RPMI8226 (cell line): ENCODE measurements at places on chromosomes 3 and 15.

- DNase-seq = no peak
These were observed 155.7 kb downstream of the B3GALNT1 start for GRCh38 chr3:160949460-160949859.

DNA sequence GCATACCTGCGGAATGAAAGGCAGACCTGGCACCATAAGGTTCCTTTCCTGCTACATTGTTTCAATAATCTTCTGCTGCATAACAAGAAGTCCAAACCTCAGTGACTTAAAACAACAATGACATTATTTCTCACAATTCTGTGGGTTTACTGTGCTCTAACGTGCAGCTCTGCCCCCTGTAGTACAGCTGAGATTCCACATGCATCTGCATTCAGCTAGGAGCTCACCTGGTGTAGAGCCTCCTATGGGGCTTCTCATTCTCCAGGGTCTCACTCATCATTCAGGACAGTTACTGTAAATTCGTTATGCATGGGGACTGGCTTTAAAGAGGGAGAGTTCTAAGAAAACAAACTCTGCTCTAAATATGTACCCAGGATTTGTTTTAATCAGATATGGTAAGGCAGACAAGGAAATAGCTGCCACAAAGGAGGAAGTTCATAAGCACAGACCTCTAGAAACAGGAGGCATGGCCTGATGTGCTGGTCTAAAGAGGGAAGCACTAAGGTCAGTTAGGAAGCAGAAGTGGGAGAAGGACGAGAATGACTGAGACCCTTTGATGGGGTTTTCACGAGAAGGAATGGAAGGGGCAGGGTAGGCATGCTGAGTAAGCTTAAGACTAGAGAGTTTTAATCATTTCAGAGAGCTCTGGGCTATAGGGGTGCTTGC, 347.0 kb downstream of the NEK10 start:
- no peak for DNase-seq

DNA sequence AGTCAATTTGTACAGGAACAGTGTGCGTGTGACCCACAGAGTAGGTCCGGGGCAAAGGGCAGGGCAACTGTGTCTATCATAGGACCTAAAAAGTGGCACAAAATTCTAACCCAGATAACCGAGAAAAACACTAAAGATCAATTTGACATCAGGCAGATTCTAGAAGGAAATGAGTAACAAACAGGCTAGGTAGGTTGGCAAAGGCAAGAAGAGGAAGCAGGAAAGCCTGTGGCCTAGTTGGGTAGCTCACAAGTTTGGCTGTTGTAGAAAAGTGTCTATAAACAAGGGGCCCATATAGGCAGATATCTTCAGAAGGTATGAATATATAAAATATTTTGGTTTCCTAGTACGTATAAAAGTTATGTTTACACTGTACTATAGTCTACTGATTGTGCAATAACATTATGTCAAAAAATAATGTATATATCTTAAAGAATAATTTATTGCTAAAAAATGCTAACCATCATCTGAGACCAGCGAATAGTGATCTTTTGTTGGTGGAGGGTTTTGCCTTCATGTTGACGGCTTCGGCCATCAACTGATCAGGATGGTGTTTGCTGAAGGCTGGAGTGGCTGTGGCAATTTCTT, 13.3 kb upstream of the OR5K1 start:
- DNase-seq = no peak

- peak; percentile 83 for DNase-seq
These were observed 141.9 kb upstream of the C2CD4B start for GRCh38 chr15:62306851-62307504.

DNA sequence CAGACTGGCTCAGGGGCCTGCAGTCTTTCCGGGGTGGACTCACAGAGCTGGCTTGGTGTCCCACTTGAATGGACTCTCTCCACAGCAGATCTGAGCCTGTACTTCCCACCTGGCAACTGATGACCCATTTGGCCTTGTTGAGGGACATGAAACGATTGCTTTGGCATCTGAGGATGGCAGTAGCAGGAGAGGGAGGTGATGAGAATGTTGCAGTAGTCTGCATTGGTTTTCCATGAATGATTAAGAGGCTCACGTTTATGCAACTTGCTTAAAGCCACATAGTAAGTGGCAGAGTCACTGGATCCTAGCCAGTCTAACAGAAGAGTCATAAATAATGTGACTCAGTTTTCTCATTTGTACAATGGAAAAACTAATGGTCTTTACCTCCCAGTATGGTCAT, 21.9 kb downstream of the IL20RB start:
- no peak for DNase-seq

DNA sequence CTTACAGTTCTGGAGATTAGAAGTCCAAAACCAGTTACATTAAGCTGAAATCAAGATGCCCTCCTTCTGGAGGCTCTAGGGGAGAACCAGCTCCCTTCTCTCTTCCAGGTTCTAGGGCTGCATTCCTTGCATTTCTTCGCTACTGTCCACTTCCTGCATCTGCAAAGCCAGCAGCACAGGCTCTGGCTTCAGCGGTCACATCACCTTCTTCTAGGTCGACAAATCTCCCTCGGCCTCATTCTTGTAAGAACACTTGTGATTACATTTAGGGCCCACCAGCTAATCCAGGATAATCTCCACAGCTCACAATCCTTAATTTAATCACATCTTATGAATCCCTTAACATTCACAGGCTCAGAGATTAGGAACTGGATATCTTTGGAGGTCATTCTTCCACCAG, 73.8 kb downstream of the MINAR1 start:
- DNase-seq = no peak

DNA sequence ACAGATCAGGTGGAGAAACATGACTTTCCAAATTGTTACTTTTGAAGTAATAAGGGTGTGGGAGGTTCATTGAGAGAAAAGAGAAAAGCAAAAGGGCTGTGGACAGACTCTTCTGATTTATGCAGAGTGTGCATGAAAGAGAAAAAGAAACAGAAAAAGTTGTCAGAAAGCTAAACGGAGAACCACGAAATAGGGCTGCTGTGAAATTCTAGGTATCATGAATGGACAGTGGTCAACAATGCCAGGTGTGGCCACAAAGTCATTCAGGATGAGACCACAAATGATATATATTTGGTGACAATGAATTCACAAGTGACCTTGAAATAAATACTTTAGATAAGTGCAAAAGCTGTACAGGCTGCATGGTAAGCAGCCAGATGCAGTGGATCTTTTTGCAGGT, 170.1 kb downstream of the IL5RA start:
- DNase-seq = no peak

DNA sequence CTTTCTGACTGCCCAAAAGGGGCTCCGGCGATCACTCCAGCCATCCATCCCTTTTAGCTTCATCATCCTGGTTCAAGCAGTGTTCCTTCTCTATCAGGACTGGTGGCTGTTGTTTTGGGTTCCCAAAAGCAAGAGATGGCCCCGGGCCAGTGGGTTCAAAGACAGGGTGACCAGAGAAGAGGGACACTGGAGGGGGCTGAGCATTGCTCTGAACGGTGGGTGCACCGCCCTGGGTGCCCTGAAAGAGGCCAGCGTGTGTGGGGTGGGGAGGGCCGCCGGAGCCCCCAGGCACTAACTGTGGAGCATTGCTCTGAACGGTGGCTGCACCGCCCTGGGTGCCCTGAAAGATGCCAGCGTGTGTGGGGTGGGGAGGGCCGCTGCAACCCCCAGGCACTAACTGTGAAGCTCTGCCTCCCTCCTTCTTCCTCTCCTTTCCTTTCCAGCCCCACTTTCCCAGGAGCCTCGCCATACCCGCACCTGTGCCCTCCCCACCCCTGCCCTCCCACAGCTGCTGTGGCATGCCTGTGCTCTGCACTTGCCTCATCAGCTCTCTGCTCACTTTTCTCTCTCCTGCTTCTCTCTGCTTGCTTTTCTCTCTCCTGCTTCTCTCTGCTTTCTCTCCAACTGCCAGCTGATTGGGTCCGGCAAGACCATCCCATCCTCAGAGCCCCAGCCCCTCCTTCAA, 37.4 kb upstream of the OR4F6 start:
- no peak for DNase-seq

GRCh38 chr3:186997473-186997939, 67.2 kb downstream of the ST6GAL1 start:
- DNase-seq = no peak

DNA sequence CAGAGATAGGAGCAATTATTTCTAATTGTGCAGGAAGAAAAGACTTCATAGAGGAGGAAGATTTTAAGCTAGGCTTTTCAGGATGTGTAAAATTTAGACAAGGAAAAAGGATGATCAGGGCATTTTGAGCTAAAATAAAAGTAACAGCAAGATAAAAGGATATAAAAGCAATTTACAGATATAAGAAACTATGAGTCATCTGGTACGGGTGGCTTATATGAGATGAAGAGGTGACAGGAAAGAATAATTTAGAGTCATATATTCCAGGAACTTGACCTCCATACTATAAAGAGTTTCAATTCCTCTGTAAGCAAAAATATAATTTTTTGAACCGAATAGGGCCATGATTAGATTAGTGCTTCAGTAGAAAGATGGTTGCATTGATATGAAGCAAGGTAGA, 273.7 kb downstream of the RBMS3 start:
- DNase-seq = no peak

DNA sequence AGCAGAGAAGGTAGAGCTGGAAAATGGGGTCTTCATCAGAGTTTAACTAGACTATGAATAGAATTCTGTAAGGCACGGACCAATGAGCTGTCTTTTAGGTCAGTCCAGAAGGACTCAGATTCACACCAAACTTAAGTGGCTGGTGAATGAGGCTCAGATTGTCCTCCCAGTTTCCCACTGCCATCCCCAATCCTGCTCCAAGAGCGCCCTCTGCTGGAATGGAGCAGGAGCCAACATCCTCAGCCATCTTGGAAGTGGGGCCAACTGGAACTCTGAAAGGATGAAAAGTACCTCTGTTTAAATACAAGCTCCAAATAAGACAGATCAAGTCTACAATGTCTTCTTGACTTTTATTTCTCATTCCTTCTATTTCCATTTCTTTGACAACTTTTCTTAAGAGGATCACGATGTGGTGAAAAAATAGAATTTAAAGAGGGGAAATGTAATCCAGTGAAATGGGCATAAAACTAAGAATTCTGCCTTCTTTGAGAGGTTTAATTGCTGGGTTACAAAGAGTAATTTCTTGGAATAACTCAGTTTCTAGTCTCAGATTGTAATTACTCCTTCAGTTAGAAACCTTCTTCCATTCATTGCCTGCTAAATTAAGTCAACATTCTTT, 217.1 kb upstream of the TPRG1 start:
- peak; percentile 68 for DNase-seq

- no peak for DNase-seq
These were observed 45.3 kb upstream of the VILL start for GRCh38 chr3:37945156-37945806.

- no peak for DNase-seq
These were observed 239.3 kb downstream of the ALCAM start for GRCh38 chr3:105606016-105606415.

- DNase-seq = no peak
These were observed 4.3 kb downstream of the ZNF860 start for GRCh38 chr3:31985831-31986230.

GRCh38 chr3:148042663-148043445, 633.7 kb downstream of the ZIC1 start:
- DNase-seq = no peak

DNA sequence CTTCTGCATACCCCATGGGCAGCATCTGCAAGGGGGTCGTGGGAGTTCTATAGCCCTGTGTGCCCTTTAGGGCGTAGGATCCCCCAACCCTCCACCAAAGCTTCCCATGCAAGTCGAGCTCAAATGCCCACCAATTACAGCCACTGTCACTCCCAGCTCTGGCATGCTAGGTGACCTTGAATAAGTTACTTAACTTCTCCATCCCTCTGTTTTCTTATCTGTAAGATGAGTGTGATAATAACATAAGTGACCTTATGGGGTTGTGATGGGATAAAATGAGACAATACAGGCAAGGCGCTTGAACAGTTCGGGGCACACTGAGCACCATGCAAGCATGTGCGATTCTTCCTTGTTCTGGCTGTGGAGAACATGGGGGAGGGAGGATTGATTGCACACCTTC, 74.8 kb upstream of the POMGNT2 start:
- no peak for DNase-seq

DNA sequence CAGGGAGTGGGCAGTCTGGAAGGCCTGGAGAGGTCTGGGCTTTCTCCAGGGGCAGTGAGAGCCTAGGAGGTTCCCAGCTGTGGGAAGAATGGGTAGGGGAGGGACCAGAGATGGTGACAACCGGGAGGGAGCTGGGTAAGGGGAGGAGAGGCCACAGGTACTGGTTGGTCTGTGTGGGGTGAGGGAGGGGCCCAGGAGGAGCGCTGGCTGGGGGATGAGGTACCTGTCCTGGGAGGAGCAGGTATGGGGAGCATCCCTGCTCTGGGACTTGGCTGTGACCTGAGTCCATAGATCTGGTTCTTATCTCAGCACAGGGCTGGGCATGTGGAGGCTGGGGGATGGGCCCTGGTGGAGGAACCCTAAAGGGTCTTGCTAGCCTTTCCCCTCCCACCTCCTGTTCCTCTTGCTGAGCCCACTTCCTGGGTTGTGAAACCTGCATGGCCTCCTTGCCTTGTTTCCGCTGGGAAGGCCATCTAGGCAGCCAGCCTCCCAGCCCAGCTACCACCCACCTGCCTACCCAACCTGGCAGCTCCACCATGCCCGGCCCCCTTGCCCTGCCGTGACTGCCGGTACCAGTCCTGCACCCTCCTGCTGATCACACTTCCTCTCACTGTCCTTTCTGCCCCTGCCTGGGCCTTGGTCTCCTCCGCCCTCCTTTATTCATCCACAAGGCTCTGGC, 11.0 kb downstream of the PRKCD start:
- DNase-seq = no peak

DNA sequence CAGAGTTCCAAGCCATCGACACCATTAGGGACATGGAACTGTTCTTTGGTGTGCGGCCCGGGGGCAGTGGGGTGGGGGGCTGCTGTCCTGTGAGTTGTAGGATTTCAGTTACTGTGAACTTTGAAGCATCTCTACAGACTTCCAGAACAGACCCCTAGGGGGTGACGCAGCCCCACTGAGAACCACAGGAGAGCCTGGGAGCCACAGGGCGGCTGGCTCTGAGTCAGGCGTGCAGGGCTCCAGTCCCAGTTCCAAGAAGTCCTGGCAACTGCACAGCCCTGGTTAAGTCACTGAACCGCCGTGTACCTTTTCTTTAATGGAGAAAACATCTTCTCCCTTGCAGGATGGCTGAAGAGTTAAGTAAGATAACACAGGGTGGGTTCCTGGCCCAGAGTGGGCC, 23.5 kb upstream of the LRTM1 start:
- no peak for DNase-seq

GRCh38 chr3:173886-174285, 22.7 kb upstream of the CHL1 start:
- no peak for DNase-seq

- no peak for DNase-seq
These were observed 22.8 kb downstream of the ATOSA start for GRCh38 chr15:52656412-52656811.

GRCh38 chr3:48128774-48129173, 59.4 kb downstream of the CDC25A start:
- DNase-seq = no peak

- DNase-seq = no peak
These were observed 123.0 kb downstream of the SHQ1 start for GRCh38 chr3:72725229-72725628.

- no peak for DNase-seq
These were observed 85.8 kb downstream of the GAP43 start for GRCh38 chr3:115709093-115709492.
